Activated CD4-positive, alpha-beta T cell treated with anti-CD3 and anti-CD28 coated beads for 48 hours (primary cell): ENCODE measurements at places on chromosomes 16 and 17.

GRCh38 chr17:39225959-39226683 lies 376 bp upstream of the STAC2 start:
- peak; percentile 56 for DNase-seq

GRCh38 chr17:51165680-51166197 lies 472 bp upstream of the NME2 start:
- no peak for DNase-seq

- no peak for DNase-seq
These were observed 13.9 kb upstream of the KDM8 start for GRCh38 chr16:27189335-27189972.

- no peak for DNase-seq
These were observed 265.9 kb downstream of the SOX9 start for GRCh38 chr17:72386619-72387237.

GRCh38 chr16:49964973-49965372 lies 60.1 kb upstream of the CNEP1R1 start:
- no peak for DNase-seq

- DNase-seq: no peak
These were observed 79.3 kb downstream of the PRKCB start for GRCh38 chr16:23914946-23915530.
